Mesothelial cell of epicardium (in vitro differentiated cells): ENCODE measurements at places on chromosomes 11 and 22.

DNA sequence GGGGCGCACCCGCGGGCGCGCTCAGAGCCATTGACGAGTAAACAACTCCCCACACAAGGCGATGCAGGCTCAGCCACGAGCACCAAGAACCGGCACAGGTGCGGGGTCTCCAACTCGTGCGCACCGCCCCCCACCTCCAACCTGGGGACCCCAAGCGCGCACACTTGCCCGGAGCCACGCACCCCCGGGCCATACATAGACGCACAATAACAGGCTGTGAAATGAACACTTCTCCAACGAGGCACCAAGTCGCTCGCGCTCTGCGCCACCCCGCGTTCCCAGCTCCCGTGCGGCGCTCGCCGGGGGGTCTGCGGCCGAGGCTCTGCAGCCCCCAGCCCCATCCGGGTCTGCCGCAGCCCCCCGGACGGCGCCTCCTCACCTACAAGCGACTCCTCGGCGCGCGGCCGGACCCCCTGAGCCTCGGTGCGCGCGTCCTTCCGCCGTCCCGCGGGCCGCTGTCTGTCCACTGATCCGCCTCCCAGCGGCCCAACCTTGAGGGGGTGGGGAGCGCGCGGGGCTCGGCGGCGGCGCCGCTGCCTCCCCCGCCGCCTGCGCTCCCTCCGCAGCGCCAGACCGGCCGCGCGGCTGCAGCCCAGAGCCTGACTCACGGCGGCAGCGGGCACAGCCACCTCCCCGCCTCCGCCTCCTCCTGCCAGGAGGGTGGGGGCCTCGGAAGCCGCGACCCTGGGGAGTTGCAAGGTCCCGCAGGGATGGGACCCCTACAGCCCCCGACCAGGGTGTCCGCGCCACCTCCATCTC, 1.6 kb downstream of the IFITM10 start:
- DNase-seq = no peak

DNA sequence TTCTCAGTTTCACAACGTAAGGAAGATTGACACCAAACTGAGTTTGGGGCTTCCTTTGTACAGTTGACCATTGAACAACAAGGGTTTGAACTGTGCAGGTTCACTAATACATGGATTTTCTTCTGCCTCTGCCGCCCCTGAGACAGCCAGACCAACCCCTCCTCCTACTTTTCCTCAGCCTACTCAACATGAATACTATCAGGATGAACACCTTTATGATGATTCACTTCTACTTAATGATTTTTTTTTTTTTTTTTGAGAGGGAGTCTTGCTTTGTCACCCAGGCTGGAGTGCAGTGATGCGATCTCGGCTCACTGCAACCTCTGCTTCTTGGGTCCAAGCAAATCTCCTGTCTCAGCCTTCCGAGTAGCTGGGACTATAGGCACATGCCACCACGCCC, 14.6 kb downstream of the RBM4 start:
- DNase-seq = no peak

DNA sequence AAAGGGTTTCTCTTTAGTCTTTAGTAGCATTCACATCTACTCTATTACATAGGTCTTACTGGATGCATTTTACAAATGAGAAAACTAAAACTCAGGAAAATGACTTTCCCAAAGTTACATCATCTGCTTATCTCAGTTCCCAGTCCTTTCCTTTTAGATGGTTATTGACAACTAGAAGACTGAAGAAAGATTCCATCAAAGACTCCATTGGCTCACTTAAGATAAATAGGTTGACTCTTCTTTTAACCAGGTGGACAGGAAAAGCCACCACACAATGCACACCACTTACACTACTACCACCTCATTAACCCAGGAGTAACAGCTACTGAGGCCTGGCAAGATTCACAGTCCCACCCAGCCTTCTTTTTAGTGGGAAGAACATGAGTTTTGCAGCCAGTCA, 123.6 kb downstream of the TRIM44 start:
- DNase-seq = no peak

DNA sequence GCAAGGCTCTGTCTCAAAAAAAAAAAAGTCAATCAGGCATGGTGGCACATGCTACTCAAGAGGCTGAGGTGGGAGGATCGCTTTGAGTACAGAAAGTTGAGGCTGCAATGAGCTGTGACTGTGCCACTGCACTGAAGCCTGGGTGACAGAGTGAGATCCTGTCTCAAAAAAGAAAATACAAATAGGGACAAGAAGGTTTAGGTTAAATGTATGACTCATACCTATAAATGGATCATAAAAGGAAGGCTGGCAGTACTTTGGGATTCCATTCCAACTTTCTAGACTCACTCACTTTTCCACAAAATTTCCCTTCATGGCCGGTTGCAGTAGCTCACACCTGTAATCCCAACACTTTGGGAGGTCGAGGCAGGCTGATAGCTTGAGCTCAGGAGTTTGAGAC, 25.6 kb upstream of the OSBP start:
- DNase-seq = no peak

DNA sequence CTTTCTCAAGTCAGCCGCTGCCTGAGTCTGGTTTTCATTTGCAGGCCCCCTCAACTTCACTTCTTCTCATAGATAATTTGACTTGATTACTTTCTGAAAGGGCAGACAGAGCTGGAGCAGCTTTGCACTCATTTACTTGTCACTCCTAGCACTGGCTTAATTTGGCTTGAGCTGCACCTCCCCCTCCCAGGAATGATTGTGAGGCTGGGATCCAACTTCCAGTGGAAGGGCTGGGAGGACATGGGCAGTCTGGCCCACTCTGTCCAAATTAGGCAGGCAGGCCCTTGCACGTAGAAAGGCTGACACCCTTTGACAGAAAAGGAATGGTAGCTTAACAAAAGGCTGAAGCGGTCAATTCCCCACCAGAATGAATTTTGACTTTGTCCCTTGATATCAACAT, 453.9 kb downstream of the ETS1 start:
- DNase-seq = no peak

DNA sequence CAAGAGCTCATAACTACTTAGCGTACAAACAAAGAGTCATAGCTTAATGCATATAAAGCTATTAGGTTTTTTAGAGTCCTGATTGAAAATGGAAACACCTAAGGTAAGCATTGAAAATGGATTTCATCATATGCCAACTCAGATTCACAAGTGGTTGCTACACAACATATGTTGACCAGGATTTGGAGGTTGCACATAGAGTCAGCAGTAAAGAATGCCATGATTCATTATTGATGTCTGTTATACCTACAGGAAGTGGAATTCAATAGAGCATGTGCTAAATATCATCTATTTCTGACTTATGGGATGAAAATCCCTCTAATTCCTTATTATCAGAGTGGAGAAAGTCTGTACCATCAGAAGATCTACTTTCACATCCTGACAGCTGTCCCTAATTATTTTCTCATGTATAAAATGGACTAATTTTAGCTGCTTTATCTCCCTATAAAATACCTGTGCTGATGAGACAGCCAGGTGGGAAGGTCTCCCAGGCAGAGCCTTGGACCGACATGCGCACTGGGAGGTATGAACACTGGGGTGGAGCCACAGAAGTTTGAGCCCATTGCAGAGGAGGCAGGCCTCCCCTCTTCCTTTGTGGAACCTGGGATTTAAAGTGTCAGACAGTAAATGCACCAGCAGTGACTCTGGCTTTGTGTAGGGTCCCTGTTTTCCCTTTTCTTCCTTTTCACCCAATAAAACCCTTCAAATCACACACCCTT, 204.2 kb downstream of the AASDHPPT start:
- no peak for DNase-seq

- DNase-seq = no peak
Observed at GRCh38 chr11:46363455-46364005, 16.3 kb downstream of the DGKZ start.

- DNase-seq = no peak
Observed at GRCh38 chr22:35653824-35654223, 5.6 kb downstream of the APOL6 start.

GRCh38 chr11:87778357-87778756, 396.9 kb downstream of the RAB38 start:
- no peak for DNase-seq

DNA sequence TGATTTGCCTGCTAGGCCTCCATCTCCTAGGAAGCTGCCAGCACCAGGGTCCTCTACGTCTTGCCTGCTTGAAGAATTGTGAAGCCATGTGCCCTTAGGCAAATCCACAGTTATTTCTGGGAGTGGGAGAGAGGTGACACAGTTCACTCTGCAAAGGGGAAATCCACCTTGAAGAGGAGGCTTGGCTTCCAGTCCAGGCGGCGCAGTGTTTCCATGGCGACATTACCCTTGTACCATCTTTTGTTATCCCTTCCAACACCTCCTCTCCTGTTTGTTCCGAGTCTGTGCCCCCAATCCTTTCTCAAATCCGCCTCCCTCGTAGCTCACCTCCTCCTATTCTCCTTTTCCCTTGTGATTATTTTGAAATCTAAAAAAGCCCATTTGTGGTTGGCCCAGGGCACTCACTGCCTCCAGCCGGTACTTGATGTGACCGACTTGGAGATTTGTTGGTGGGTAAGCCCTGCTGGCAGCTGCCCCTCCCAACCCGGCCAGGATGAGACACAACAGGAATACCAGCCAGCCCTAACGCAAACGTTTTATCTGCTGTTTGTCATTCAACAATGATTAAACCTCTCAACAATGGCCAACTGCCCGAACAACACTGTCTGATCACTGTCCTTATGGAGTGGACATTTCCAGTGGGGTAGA, 18.4 kb downstream of the SYT13 start:
- no peak for DNase-seq

GRCh38 chr11:61484541-61484940, 24.0 kb upstream of the LRRC10B start:
- DNase-seq = no peak

- no peak for DNase-seq
Observed at GRCh38 chr11:125464270-125464662, 31.8 kb downstream of the FEZ1 start.

- no peak for DNase-seq
Observed at GRCh38 chr22:49933236-49934159, 15.1 kb downstream of the CRELD2 start.

DNA sequence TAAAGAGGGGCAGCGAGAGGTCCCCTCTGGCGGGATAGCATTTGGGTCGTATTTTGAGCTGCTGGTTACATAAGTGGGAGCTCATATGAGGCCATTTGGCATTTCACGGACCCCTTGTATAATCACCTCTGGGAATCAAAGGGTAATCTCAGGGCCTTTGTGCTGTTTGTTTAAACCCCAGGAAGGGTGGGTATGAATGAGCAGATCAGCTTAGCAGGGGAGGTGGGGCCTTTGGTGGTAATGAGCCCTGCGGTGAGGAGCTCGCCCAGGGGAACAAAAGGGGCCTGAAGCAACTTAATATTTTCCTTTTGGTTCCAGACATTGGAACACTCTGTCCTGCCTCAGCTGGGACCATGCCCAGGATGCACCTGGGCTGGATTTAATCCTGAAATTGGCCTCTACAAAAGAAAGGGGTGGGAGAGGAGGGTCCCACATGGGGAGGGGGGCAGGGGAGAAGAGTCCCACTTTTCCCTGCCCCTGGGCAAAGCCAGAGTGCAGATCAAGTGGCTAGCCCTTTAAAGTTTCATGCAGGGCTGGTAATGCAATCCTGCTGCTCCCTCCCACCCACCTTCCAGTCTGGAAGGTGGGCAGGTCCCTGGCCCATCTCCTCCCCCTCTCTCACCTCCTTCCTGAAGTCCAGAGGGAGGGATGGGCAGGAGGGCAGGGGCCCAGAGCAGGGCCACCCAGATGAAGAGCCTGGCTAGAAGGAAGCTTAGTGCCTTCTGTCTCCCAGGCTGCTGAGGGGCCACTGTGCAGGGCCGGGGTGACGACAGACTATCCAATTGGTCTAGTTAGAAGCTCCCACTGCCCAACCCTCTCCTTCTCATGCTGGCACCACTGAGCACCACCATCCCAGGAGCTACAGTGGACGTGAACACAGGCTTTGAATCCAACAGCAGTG, 10.5 kb downstream of the TSKU start:
- no peak for DNase-seq

- no peak for DNase-seq
Observed at GRCh38 chr22:50269970-50270665, at the start of gene MAPK11. MAPK11 (minus strand) TSS chr22:50270380; CDS start chr22:50270292, 88 bp downstream.

DNA sequence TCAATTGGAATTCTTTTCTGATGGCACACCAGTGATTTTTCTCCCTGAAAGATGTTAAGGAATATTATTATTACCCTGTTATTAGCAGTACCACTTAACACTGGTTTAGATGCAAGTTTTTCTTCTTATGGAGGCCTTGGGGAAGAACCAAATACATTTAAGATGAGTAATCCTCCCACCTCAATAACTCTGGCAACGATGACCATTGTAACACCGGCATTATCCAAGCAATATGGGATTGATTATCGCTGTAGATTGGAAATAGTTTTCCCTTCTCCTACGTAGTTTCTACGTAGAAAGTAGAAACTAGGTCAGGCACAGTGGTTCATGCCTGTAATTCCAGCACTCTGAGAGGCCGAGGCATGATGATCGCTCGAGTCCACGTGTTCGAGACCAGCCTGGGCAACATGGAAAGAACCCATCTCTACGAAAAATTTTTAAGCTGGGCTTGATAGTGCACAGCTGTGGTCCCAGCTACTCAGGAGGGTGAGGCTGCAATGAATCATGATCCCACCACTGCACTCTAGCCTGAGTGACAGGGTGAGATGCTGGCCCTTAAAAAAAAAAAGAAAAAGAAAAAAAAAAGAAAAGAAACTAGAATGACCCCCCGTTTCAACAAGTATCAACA, 45.5 kb downstream of the PACSIN2 start:
- DNase-seq = no peak

- peak; percentile 70 for DNase-seq
Observed at GRCh38 chr22:50190182-50190940, 4.6 kb downstream of the TRABD start.

- DNase-seq = no peak
Observed at GRCh38 chr11:95888852-95889251, 35.1 kb downstream of the MTMR2 start.

DNA sequence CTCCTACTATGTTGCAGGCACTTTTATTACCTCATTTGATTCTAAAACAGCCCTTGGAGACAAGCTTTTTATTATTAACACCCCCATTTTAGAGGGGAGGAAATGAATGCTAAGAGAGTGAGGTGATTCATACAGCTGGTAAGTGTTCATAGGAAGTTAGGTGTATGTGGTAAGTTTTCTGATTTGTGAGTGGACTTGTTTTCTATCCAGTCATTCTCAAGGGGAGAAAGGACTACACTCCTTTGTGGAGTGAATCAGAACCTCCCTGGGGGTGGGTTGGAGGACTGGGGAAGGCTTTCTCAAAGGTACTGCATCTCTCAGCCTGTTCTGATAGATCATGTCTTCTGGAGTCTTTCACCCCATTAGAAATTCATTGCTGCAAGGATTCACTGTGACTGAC, 23.5 kb downstream of the PKNOX2 start:
- no peak for DNase-seq

DNA sequence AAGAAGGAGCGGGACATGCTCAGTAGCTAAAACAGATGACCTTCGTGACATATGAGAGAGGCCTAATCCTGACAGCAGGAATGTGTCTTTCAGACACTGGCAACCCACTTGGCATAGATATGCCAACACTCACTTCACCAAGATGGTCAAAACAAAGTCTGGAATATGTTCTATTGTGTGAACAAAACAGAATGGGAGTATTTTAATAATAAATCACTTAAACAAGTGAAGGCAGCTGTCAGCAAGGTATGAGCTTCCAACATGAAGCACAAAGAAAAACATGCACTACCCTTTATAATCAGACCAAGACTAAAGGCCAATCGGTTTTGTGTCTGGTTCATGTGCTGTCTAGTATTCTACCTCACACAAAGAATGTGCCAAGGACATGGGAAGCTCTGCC, 23.1 kb downstream of the CCDC34 start:
- no peak for DNase-seq

- no peak for DNase-seq
Observed at GRCh38 chr11:13140028-13140870, 131.1 kb downstream of the RASSF10 start.

GRCh38 chr11:78425399-78426070, 7.9 kb upstream of the GAB2 start:
- no peak for DNase-seq
